Astrocyte (in vitro differentiated cells and primary cell): ENCODE measurements at places on chromosomes 11 and 22.

DNA sequence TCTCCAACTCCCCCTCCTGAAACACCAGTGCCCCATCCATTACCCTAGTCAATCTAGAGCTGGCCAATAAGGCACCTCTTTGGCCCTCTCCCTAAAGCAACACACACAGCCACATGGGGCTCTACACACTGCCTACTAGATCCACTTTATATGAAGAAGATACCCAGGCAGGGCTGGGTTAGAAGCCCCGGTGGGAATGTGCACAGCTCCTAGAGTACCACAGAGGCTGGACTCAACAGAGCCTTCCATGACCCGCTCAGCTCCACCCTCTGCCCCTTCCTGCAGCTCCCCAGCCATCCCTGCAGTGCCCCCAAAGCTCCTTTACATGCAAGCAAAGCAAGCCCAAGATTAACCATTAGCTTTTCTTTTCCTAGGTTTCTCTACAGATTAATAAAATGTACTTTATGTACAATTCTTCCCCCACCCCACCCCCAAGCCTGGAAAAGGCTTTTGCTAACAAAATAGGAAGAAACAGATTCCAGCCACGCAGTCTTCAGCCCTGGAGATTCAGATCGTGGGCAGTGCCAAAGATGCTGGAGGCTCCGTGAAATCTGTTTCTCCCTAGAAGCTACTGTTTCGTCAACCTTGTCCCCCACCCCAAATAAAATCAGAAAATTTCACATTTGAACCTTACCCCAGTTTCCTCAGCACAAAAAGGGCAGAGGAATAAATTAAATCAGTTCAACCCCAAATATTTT is 51.8 kb downstream of the IGSF9B start:
- no peak for DNase-seq

DNA sequence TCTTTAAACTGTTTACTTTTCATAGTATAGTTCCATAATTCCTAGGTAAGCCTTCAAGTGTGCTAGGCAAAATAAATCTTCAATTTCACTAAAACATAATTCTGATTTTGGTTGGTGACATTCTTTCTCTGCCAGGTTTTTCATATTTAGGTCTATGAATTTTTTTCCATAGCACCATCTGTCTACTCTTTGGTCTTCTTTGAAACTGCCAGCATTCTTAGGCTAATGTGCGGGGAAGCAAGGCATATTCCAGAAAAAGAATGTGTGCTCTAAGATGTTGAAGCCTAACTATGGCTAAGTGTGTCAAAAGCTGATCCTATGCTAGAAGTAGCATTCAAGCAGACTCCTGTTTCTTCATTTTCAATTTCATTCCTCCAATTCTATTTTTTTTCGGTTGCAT is 213.9 kb upstream of the C11orf87 start:
- no peak for DNase-seq

GRCh38 chr11:69122630-69123431 is 32.9 kb upstream of the SMIM38 start:
- peak; percentile 73 for DNase-seq

GRCh38 chr11:5604896-5605295 is 8.5 kb downstream of the TRIM6 start:
- no peak for DNase-seq

DNA sequence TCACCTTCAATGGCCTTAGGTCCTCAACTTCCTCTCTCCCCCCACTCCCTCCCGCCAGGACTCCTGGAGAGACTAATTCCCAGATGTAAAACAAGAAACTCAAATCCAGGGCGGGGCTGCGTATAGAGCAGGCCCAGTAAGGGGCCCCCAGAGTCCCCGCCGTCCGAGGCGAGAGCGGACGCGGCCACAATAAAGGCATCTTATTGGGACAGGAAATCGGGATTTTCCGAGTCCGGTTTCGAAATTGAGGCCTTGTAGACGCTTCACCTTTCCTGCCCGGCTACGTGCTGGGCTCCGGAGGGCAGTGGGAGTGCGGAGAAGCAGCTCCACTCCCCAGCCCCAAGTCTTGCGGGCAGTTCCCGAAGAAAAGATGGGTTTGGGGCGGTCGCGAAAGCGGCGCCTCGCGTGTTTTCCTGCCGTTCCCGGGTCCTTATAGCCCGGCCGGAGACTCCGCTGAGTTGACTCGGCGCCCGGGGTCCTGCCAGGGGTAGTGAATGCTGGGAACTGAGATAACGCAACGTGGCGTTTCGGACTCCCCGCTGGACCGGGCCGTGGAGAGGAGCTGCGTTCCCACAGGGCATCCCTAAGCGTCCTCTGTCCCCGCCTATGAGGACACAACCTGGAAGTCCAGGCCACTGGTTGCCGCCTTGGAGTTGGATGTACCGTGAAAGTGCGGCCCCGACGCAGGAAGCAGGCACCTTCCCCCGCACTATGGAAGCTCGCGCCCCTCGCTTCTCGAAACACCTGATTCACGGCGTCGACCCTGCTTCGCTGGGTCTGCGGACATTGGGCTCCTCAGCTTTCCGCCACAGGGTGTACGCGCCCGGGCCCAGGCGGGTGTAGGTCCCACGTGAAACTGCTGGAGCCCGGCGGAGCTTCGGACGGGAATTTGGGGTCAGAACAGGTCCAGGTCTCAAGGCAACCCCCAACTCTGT is 4.8 kb upstream of the CHRM1 start:
- no peak for DNase-seq

DNA sequence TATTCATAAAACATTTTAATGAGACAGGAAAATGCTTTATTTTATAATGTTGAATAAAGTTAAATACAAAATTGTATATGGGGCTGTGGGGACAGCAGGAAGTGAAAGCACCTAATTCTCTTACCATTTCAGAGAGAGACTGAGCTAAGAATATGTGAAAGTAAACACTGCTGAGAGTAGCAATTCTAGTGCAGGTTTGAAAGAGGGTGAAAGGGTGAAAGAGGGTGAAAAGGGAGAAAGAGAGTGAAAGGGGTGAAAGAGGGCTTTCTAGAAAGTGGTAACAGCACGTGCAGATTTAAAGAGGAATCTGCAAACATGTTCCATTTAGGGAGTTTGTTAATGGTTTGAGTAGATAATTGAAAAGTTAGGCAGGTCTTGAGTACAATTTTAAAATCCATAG is 652.0 kb upstream of the CCDC90B start:
- no peak for DNase-seq

- no peak for DNase-seq
These were observed 69.9 kb downstream of the HIRA start for GRCh38 chr22:19361501-19362103.

DNA sequence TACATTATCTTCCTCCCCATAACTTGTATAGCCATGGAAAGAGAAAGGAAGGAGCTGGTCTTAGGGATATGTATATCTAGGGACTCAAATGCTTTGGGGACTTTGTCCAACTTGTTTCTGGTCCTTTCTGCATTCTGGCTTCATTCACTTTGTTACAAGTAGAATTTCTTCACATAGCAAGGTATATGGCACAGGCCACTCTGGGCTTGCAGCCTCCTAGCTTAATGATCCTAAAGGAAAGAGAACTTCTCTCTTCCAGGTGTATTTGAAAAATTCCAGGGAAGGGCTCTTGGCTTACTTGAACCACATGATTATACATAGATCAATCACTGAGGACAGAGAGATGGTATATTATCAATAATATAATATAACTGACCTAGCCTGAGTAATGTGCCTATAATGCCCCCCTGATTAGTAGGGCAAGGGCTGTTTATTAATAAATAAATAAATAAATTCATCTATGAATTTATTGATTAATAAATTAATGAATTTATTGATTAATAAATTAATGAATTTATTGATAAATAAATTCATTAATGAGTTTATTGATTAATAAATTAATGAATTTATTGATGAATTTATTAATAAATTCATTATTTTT is 48.2 kb upstream of the CEP295 start:
- DNase-seq, result no peak

DNA sequence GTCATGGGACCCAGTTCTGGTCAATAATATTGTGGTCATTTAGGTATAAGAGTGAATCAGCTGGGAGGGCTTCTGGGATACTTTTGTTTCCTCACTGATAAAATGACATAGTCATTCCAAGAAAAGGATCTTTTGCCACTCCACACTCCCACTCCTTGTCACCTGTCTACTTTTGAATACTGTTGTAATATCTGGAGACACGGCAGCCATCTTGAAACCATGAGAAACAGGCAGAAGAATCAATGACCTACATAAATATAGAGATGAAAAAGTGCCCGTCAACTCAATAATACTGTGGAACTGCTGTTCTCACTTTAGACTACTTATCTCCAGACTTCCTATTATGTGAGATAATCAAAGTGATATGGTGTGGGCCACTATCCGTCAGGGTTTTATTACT is 154.2 kb downstream of the CCDC34 start:
- no peak for DNase-seq

DNA sequence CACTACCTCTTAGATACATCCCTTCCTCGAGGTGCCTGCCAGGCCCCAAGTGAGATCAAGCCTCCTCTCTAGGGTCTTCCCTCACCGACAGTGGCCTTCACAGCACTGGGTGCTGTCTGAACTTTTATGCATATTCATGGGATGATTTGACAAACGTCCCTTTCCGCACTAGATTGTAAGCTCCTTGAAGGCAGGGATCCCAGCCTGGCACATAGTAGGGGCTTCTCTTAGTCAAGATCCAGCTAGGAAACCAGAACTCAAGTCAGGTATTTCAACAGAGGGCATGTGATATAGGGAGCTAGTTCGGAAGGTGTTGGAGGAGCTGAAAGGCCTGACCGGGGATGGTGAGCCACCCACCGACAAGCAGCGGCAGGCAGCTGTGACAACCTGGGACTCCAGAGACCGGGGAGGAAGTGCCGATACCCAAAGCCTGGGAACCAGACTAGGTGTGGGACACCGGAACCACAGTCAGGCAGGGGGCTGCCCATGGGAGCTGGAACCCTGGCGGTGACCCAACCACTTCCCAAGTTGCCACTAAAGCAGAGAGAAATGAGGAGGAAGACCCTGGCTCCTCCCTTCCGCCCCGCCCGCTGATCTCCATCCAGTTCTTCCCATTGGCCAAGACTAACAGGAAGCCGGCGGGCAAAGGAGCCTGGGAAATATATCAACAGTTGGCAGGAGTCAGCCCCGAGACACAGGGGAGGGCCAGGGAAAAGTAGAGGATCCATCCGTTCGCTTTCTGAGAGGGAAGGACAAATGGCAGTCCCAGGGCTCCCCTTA is 39.8 kb upstream of the CD82 start:
- DNase-seq, result no peak

- DNase-seq, result peak; percentile 18
These were observed 38.6 kb upstream of the BMAL1 start for GRCh38 chr11:13238879-13239514.

GRCh38 chr11:66937193-66937733 is 20.9 kb downstream of the PC start:
- no peak for DNase-seq

- peak; percentile 64 for DNase-seq
These were observed 800.9 kb upstream of the TENM4 start for GRCh38 chr11:80241766-80242165.

- peak; percentile 64 for DNase-seq
These were observed 483 bp upstream of the ABTB2 start for GRCh38 chr11:34358258-34358727.

- no peak for DNase-seq
These were observed 140.0 kb upstream of the POU2AF2 start for GRCh38 chr11:111105566-111105965.

DNA sequence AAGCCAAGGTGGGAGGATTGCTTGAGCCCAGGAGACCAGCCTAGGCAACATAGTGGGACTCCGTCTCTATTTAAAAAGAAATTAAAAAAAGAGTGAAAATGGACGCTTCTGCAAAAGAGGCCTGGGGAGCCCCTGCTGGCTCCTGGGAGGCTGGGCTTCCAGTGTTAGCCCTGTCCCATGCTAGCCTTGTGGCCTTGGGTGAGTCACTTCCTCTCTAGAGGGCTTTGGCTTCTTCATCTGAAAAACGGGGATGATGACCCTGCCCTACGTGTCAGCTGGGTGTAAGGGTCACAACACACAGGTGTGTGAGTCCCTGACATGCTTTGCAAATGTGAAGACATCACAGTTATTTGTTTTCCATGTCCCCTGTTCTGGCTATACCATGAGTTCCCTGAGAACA is 32.8 kb downstream of the FAM227A start:
- DNase-seq, result no peak

- no peak for DNase-seq
These were observed 1456.3 kb downstream of the BRD1 start for GRCh38 chr22:48371391-48371790.

GRCh38 chr11:126628790-126629621 is 273.5 kb downstream of the ST3GAL4 start:
- no peak for DNase-seq

GRCh38 chr22:44407987-44408828 is 89.8 kb downstream of the RTL6 start:
- DNase-seq, result no peak

DNA sequence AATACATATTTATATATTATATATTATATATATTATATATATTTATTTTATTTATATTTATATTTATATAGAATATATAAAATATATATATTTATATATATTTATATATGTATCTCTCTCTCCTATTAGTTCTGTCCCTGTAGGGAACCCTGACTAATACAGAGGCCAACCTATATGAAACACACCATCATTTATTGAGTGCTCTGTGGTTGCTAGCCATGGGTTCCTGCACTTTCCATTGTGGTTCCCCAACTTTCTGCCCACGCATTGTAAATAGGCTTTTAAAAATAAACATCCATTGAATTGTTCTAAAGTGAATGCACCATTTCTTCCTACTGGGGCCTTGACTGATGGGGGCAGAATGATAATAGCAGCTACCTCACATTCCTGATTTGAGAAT is 93.8 kb upstream of the SESN3 start:
- DNase-seq, result peak; percentile 26

GRCh38 chr22:18088825-18089568 is 11.2 kb downstream of the PEX26 start:
- DNase-seq, result no peak

DNA sequence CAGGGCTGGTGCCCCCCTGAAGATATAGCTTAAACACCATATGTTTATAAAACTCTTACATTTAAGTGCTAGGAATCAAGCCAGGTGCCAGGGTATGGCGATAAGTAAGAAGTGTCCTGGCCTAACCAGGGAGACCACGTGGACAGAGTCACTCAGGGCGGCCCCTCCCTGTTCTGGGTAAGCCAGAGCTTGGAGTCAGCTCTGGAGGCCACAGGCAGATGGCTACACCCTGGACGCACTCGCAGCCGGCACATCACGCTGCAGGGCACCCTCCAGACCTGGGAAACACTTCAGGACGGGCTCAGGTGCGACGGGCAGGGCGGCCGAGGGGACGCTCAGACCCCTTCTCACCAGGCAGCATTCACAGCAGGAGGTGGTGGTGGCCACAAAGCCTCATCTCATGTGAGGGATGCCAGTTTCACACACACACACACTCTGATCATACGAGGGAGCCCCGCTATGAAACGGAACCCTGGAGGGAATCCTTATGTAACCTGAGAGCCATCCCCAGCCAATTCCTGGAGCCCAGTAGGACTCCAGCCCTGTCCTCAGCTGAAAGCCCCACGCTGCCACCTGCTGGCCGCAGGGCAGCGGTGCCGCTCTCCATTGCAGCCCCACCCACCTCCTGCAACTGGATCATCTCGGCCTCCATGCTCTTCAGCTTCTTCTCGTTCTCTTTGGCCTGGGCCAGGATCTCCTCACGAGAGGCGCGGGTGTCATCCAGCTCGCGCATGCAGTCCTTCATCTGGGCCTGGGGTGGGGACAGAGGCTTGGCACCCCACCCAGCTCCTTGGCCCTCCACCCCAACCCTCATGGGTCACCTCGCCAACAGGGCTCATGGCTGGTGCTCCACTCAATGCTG is 33.4 kb downstream of the APOL1 start:
- DNase-seq, result peak; percentile 38

GRCh38 chr11:88482871-88483301 is 145.3 kb upstream of the CTSC start:
- peak; percentile 66 for DNase-seq
